NCI-H510A (cell line): ENCODE measurements at places on chromosomes 12 and 14.

DNA sequence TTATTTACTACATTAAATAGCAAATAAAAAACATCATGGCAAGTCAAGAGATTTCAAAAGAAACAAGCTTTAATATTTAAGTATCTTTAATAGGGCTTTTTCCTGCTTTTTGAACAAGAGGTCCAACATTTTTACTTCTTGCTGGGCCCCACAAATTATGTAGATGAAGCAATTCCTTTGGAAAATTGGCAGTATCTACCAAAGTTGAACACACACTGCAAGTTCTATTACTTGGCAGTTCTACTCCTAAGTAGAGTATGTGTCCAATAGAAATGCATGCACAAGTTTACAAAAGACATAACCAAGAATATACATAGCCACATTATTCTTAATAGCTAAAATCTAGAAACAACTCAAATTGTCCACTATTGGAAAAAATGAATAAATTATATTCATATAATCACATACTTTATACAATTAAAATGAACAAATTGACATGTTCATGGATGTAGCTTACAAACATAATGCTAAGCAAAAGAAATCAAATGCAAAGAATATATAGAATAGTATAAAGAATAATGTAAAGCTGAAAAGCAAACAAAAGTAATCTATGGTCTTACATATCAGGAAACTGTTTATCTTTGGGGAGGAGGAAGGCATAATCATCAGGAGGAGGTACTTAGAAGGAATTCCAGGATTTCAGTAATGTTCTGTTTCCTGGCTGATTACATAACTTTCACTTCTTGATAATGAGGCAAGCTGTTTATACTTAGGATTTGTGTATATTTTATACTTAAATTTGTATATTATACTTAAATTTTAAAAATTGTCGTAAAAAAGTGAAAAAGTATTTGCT lies 6.5 kb upstream of the TMBIM4 start:
- no peak for DNase-seq

- peak; percentile 85 for DNase-seq
Observed at GRCh38 chr14:60249321-60250256, 568 bp downstream of the PPM1A start.

GRCh38 chr12:46920499-46920898 lies 94.7 kb upstream of the SLC38A4 start:
- no peak for DNase-seq

GRCh38 chr12:121214166-121214777 lies 4.3 kb downstream of the P2RX4 start:
- no peak for DNase-seq

- no peak for DNase-seq
Observed at GRCh38 chr14:89673512-89674225, 256.6 kb upstream of the FOXN3 start.

GRCh38 chr14:93072659-93073357 lies 42.9 kb downstream of the ITPK1 start:
- DNase-seq, result no peak

GRCh38 chr14:22689199-22689598 lies 45.0 kb upstream of the OR6J1 start:
- no peak for DNase-seq

DNA sequence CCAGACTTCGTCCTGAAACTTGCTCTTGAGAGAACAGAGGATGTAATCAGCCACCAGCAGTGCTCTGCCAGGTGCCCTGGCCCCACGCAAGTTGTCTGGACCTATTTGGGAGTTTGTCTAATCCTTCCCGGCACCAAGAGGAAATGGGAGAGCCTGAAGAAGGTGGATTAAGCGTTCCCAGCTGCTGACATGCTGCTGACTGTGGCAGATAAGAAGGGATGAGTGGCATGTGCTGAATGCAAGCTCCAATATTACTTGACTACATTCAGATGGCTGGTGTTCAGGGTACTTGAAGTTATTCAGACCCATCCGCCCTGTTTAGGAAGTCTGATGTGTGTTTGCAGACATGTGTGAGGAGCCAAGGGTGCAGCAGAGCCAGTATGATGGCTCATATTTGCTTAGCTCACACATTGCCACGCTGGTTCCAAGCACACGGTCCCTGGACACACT lies 440.6 kb upstream of the CCDC196 start:
- peak; percentile 10 for DNase-seq

- no peak for DNase-seq
Observed at GRCh38 chr12:1448336-1448735, 146.0 kb downstream of the FBXL14 start.

- DNase-seq, result no peak
Observed at GRCh38 chr12:4271717-4272423, 1.7 kb upstream of the CCND2 start.

DNA sequence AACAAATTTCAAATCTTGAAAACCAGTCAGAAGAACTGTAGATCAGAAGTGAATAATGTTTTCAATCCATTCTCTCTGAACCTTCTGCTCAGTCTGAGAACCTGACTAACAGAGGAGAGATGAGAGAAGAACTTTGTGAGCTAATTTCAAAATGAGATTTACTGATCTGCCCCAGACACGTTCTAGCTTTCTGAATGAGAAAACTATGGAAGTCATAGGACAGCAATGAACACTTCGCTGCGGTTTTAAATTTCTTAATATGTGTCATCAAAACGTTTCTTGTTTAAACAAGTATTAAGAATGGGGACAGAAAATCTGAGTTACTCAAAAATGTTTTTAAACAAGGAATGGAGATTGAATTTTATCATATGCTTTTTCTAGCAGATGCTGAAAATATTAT lies 66.6 kb upstream of the FAR2 start:
- DNase-seq, result no peak

DNA sequence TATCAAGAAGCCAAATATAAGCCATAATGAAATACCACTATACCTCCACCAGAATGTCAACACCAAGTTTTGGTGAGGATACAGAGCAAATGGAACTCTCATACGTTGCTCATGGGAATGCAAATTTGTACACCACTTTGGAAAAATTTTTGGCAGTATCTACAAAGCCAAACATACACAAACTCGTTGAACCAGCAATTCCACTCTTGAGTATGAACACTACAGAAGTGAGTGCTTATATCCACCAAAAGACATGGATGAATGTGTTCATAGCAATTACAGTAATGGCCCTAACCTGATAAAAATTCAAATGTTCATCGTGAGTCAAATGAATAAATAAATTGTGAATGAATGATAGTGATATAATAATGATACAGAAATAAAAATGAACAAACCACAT lies 24.8 kb downstream of the C12orf71 start:
- DNase-seq, result no peak

DNA sequence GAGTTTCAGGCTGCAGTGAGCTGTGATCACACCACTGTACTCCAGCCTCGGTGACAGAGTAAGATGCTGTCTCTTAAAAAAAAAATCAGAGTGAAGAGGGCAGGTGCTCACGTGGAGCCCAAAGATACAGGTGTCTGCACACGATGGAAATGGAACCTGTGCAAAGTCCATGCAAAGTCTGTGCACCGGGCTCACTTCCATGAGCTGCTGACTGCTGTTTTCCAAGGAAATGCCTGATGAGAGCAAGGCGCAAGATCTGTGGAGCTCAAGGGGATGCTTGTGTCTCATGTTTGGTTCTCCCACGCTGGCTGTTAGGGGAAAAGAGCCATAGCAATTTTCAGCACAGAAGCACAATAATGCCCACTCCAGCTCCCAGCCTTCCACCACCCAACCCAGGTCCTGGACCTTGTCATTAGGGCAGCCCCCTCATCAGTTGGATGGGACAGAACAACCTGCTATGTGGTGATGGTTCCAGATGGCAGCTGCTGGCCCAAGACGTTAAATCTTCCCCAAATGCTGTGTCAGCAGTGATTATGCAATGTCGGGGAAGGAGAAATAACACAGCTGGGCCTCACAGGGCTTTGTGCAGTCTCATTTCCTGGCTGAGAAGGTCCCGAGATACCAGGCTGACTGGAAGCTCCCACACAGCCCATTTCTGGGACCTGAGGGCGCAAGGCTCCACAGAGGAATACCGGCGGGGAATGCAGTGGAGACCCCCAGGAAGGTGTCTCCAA lies 27.9 kb upstream of the DICER1 start:
- DNase-seq, result no peak

DNA sequence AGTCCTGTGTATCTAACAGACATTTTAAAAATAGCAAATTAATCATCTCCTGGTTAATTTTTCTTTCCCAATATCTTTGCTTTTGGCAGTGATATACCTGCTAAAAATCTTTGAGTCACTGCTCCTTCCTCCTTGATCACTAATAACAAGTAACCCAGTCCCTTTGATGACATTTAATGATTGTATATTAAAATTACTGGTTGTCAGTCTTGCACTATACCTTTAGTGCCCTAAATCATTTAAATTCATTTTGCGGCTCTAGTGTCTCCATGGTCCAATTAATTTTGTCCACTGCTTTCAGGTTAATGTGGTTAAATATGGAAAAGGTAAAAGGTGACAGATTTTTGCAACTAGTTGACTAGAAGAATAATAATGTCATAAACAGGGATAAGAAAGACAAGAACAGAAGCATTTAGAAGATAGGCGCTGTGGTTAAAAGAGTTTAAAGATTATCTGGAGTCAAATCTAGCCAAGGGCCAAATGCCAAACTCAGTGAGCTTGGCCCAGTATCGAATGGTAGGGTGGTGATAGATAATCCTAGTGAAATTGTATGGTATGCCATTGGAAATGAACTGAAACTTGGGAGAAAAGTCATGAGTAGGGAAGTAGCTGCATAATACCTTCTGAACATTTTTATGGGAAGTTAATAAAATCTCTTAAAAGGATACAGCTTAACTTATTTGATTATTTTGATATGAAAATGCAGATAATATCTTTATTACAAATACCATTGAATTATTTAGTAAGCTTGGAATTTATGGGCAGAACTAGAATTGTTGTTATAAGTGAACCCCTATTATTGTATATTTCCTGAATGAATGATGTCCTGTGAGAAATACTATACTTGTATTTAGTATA lies 115.0 kb downstream of the PCNX1 start:
- no peak for DNase-seq

GRCh38 chr14:56216626-56217379 lies 98.6 kb downstream of the PELI2 start:
- peak; percentile 30 for DNase-seq

GRCh38 chr14:96052541-96053247 lies 13.5 kb downstream of the C14orf132 start:
- no peak for DNase-seq

GRCh38 chr14:98947911-98948595 lies 323.9 kb downstream of the BCL11B start:
- DNase-seq, result no peak

DNA sequence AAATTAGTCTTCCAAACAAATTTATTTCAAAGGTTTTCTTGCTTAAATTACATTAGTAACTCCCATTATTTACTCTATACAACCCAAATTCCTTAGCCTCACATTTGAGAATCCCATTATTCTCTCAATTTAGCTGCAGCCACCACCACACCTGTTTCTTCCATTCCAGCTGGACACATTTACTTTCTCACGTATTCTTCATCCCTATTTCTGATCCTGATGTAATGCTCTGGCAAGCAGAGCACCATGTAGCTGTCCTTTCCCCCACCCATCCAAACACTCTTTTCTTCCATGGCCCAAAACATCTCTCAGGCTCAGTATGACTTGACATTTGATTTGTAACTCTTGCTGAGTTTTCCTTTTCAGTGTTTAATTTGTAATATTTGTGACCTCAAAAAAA lies 240.2 kb upstream of the CLEC14A start:
- DNase-seq, result no peak

DNA sequence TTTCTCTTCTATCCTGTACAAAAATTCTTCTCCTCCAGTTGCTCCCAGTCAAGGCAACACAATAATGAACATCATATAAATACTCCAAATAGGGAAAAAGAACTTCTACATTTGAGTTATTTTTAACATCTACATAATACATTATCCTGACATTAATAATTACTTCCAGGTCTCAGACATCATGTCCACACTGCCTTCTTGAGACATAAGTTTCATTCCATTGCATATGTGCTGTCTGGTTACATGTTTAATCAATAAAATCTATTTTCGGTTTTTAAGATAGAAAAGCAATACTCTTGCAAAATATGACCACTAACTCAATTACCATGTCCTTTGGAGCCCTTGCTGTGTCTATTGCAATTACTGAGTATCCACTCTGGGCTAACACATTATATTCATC lies 881.9 kb downstream of the GALC start:
- no peak for DNase-seq

DNA sequence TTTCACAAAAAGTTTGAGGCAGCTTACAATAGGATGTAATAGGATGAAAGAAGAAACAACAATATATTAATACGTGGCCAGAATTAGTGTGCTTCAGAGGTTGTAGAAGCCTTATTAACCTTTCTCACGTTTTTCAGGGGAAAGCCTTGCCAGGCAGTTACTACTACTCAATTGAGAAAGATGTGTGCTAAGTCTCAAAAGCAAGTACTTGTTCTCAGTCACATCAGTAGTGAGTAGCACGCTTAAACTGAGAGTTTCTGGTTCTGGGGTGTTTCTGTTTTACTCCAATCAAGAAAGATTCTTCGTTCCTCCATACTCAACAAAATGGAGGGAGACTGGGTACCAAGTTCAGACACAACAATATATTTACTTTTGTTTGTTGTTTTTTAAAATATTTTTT lies 38.7 kb downstream of the KLC1 start:
- DNase-seq, result no peak

GRCh38 chr12:116018282-116018681 lies 259.2 kb downstream of the MED13L start:
- DNase-seq, result no peak

- no peak for DNase-seq
Observed at GRCh38 chr12:46020768-46021167, 30.4 kb upstream of the SCAF11 start.

DNA sequence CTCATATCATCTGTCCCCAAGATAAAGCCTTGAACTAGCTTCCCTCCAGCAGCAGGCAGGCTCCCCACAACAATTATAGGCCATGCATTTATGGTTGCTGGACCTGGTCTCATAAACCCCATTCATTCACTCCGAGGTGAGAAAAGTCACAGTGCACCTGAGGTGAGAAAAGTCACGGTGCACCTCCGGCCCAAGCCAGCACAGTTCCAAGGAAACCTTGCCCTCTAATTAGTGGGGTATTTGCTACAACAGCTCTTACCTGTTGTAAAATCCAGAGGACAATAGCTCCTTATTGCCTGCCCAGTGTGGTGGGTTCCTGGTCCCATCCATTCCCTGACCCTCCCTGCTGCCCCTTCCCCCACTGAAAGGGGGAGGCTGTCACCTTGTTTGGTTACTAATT lies 65.6 kb downstream of the FBXL14 start:
- DNase-seq, result no peak

- DNase-seq, result no peak
Observed at GRCh38 chr12:63885401-63885800, 40.9 kb downstream of the SRGAP1 start.
